Neural progenitor cell (in vitro differentiated cells): ENCODE measurements at places on chromosomes 7 and 10. TPM values are rescaled to one million over a fixed set of nuclear protein-coding genes. Genes with fewer than 3 reads are reported as not detected.

Gene GIMAP2
- total RNA-seq: not detected in 2 replicates

Gene CALCR
- total RNA-seq: 0.22 TPM in 1 of 2 replicates, not detected in the other

Gene ACADSB
- total RNA-seq: 8.9 and 15.0 TPM in 2 replicates

Gene TRIL
- 8.5 and 14.3 TPM in 2 replicates for total RNA-seq

Gene MOGAT3
- not detected in 2 replicates for total RNA-seq

Gene ZFAND2A
- 9.0 and 13.3 TPM in 2 replicates for total RNA-seq

- H3K4me1 ChIP-seq: no peaks in the 10 kb centered on the region
- H3K27me3 ChIP-seq: no peaks in the 10 kb centered on the region
- H3K36me3 ChIP-seq: no peaks in the 10 kb centered on the region
These were observed 242.5 kb downstream of the VTI1A start for GRCh38 chr10:112689327-112690072.

DNA sequence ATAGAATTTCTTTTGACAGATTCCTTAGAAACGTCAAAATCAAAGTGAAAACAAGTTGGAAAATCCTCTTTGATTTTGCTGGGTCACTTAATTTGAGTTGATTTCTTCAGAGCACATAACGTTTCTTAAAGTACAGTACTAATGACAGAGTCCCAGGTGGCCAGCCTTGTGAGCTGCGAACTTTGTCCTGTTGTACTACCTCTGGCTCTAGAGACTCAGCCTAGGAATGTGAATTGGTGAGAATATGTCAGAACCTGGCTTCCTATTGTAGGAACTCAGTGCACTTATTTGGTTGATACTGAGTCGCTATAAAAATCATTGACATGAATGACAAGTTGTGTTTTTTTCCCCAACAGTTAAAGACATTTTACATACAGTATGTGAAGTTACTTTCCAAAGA, 20.2 kb downstream of the SDK1 start:
- no peaks in the 10 kb centered on the region for H3K36me3 ChIP-seq
- H3K27ac ChIP-seq: no peak overlapping the region

DNA sequence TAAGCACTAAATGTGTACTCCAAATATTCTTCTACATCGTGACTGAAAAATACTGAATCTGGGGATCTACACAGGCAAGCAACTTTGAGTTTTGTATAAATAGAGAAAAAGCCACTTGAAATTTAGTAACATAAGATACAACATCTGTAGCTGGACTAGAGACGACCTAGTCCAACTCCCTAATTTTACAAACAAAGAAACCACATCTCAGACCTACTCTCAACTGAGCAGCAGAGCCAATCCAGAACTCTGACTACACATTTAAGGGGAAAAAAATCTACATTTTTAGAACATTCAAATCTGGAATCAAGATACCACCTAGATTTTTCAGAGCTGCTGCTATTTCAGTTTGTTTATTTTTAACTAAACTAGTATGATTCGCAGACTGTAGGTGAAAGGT, 88.9 kb downstream of the CABCOCO1 start:
- no peak overlapping the region for H3K4me3 ChIP-seq
- no peaks in the 10 kb centered on the region for H3K4me1 ChIP-seq
- no peaks in the 10 kb centered on the region for H3K27me3 ChIP-seq
- DNase-seq: no peak

- no peak overlapping the region for H3K27ac ChIP-seq
- no peaks in the 10 kb centered on the region for H3K4me1 ChIP-seq
- no peaks in the 10 kb centered on the region for H3K27me3 ChIP-seq
- no peaks in the 10 kb centered on the region for H3K36me3 ChIP-seq
- no peak for DNase-seq
These were observed 172.6 kb downstream of the ZNF248 start for GRCh38 chr10:37684765-37685164.

GRCh38 chr10:119333146-119333792, 125.9 kb downstream of the GRK5 start:
- no peak overlapping the region for H3K27ac ChIP-seq
- H3K27me3 ChIP-seq: no peaks in the 10 kb centered on the region
- no peak overlapping the region for H3K4me3 ChIP-seq
- DNase-seq: no peak
- no peaks in the 10 kb centered on the region for H3K36me3 ChIP-seq

DNA sequence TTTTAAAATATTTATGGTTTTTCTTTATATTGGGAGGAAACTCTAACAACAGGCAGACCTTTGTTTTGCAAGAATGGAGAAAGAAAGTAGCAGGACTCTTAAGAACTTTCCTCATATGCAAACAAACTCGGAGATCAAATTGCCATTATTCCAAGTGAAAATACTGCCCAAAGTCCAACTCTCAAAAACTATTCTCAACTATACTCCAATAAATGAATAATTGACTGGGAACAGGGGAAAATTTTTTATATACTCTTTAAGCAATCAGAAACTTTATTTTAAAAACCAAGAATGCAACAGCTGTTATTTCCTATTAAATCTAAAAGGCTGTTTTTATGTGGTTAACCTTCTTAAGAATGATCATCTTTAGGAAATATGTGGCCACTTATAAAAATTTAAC, 101.9 kb downstream of the COL28A1 start:
- H3K27ac ChIP-seq: no peak overlapping the region
- no peaks in the 10 kb centered on the region for H3K36me3 ChIP-seq
- no peak overlapping the region for H3K4me3 ChIP-seq

DNA sequence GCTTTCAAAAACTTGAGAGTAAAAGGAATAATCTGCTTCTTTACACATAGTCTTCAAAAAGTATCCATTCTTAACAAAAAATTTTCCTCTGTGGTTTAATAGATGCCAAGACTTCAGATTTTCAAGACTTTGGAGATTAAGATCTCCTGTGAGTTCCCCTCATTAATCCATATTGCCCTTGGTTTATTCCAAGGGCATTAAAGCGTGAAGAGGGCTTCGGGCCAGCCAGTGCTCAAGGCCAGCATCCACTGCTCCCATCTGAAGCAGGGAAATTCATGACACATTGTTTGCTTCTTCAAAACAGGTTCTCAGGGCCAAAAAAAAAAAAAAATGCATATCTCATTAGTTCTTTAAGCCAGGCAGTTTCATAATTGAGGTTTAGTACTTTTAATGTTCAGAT, 137.3 kb upstream of the RHOBTB1 start:
- H3K4me3 ChIP-seq: no peak overlapping the region
- no peaks in the 10 kb centered on the region for H3K4me1 ChIP-seq
- no peak overlapping the region for H3K27ac ChIP-seq
- H3K36me3 ChIP-seq: no peaks in the 10 kb centered on the region
- no peak for DNase-seq
- H3K27me3 ChIP-seq: no peaks in the 10 kb centered on the region

DNA sequence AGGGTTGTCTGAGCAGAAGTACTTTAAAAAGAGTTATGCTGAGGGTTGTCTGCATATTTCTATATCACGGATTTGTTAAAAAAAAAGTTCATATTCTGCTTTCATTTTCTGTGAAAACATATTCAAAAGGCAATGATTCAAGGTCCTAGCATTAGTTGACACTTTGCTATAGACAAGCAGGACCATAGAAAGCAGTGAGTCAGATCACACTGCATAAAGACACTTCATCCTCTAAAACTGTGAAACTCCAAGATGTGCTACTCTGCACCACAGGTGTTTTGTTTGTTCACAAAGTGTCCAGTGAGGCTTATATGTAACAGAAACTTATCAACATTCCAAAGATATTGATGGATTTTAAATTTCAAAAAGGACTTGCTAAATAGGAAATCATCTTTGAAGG, 47.0 kb downstream of the SPAM1 start:
- peaks cover 11% of the 10 kb centered on the region for H3K4me1 ChIP-seq
- no peaks in the 10 kb centered on the region for H3K36me3 ChIP-seq
- DNase-seq: no peak
- no peak overlapping the region for H3K27ac ChIP-seq
- no peaks in the 10 kb centered on the region for H3K27me3 ChIP-seq

DNA sequence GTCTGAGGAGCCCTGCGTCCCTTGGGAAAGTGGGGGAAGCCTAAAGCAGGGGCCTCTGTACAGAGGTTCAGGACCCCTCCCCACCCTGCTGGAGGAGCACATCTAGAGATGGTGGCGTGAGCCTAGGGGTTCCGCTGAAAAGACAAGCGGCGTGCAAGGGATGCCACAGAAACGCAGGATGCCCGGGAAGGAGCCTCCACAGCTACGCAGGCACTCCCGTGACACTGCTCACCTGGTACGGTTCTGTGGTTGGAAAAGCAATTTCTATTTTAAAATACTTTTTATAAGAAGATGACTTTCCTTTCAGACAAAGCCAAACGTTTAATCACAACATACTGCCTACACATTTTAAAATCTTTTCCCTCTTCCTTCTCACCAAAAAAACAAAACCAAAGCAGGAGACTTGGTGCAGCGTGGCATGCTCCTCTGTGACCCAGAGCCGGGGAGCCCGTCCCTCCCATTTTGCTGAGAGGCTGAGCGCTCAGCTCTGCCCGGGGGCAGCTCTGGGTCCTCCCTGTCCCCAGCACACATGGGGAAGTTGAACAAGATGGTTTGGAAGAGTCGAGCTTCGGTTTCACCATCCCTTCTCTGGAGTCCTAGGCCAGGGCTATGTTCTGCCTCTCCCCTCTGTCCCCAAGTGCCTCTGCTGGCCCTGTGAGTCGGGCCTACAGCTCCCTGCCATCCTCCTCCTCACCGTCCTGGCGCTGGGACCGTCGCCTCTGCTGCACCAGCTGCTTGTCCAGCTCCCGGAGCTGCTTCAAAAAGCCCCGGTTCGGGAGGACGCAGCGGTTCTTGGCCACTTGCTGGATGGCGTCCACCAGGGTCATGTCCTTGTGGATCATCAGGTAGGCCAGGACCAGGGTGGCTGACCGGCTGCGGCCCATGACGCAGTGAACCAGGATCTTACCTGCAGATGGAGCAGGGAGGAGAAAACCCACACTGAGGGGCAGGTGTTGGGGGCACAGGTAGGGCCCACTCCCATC, 74.0 kb upstream of the SAMD8 start:
- no peaks in the 10 kb centered on the region for H3K36me3 ChIP-seq
- no peak for DNase-seq
- no peaks in the 10 kb centered on the region for H3K27me3 ChIP-seq
- H3K27ac ChIP-seq: no peak overlapping the region
- H3K4me3 ChIP-seq: no peak overlapping the region

- H3K4me1 ChIP-seq: no peaks in the 10 kb centered on the region
- H3K36me3 ChIP-seq: no peaks in the 10 kb centered on the region
- no peak overlapping the region for H3K27ac ChIP-seq
These were observed 31.9 kb downstream of the PAPSS2 start for GRCh38 chr10:87691506-87692070.

GRCh38 chr10:100670828-100671479, 74.4 kb upstream of the PAX2 start:
- peak; percentile 71 for DNase-seq
- H3K27me3 ChIP-seq: peaks cover 100% of the 10 kb centered on the region
- H3K27ac ChIP-seq: no peak overlapping the region
- peaks cover 4% of the 10 kb centered on the region for H3K4me1 ChIP-seq

DNA sequence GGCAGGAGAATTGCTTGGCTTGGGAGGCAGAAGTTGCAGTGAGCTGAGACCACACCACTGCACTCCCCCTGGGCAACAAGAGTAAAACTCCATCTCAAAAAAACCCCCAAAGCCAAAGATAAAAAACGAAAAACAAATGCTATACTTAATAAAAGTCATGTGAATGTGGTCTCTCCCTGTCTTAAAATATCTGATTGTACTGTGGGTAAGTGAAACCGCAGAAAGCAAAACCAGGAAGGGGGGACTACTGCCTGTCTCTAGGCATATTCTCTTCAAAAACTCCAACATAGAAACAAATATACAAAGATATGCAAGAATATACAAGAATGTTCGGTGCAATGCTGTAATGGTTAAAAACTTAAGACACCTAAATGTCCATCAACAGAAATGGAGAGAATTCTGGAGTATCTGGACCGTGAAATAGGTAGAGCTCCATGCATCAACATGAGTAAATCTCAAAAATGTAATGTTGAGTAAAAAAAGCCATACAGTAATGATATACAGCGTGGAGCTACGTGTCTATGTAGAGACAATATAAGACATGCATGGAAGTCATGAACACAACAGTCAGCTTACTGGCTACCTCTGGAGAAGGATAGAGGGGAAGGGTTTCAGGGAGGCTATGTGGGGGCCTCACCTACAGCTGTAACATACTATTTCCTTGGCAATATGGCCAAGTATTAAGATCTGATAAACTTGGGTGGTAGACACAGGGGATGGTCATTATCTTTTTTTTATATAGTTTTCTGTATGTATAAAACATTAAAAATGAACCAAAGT, 2.1 kb downstream of the ZNF394 start:
- no peak overlapping the region for H3K27ac ChIP-seq
- no peak for DNase-seq
- H3K36me3 ChIP-seq: peaks cover 12% of the 10 kb centered on the region
- H3K4me3 ChIP-seq: peak overlapping the region; percentile 84

GRCh38 chr10:122301811-122302115, 30.7 kb downstream of the BTBD16 start:
- no peak for DNase-seq
- H3K4me3 ChIP-seq: no peak overlapping the region
- no peaks in the 10 kb centered on the region for H3K4me1 ChIP-seq
- H3K27ac ChIP-seq: no peak overlapping the region

DNA sequence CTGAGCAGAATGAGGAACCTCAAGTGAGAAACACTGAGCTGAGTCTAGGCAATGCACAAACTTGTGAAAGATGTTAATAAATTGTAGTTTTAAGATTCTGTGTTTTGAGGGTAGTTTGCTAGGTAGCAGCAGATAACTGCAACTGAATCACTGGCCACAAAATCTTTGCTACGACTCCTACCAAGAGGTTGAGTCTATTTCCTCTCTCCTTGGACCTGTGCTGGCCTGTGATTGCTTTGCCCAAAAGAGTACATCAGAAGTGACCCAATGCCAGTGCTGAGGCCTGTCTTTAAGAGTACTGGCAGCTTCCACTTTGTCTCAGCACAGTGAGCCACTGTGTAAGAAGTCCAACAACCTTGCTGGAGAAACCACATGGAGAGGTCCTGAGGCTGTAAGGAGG, 11.9 kb upstream of the TSPAN13 start:
- H3K4me3 ChIP-seq: no peak overlapping the region
- H3K27me3 ChIP-seq: no peaks in the 10 kb centered on the region
- peaks cover 20% of the 10 kb centered on the region for H3K4me1 ChIP-seq

DNA sequence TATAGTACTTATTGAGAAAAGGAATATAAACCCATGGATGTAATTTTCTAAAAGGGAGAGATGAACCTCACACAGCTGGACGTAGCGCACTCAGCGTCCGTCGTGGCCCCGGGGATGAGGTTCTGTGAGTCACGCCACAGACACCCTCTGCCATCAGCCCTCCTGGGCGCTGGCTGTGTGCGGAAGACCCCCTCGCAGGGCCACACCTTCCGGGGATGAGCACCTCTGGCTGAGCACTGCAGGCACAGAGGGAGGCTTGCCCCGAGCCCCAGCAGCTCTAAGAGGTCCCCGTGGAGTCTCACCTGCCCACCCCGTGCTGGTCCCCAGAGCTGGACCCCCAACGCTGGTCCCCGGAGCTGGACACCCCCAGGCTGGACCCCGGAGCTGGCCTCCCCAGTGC, 215.8 kb downstream of the PTPRN2 start:
- H3K4me3 ChIP-seq: no peak overlapping the region
- H3K27ac ChIP-seq: no peak overlapping the region
- no peaks in the 10 kb centered on the region for H3K36me3 ChIP-seq
- no peaks in the 10 kb centered on the region for H3K4me1 ChIP-seq

GRCh38 chr10:125333769-125334168, 173.4 kb upstream of the CTBP2 start:
- H3K27ac ChIP-seq: no peak overlapping the region
- no peaks in the 10 kb centered on the region for H3K4me1 ChIP-seq
- H3K27me3 ChIP-seq: no peaks in the 10 kb centered on the region
- DNase-seq: no peak

- H3K4me1 ChIP-seq: no peaks in the 10 kb centered on the region
- no peak overlapping the region for H3K27ac ChIP-seq
- no peak for DNase-seq
- H3K27me3 ChIP-seq: no peaks in the 10 kb centered on the region
- no peaks in the 10 kb centered on the region for H3K36me3 ChIP-seq
These were observed 118.1 kb downstream of the TPST1 start for GRCh38 chr7:66323114-66323796.
